Uterus (tissue), 4 donors: ENCODE measurements at places on chromosomes 4 and X. TPM values are rescaled to one million over a fixed set of nuclear protein-coding genes. Genes with fewer than 3 reads are reported as not detected.

DNA sequence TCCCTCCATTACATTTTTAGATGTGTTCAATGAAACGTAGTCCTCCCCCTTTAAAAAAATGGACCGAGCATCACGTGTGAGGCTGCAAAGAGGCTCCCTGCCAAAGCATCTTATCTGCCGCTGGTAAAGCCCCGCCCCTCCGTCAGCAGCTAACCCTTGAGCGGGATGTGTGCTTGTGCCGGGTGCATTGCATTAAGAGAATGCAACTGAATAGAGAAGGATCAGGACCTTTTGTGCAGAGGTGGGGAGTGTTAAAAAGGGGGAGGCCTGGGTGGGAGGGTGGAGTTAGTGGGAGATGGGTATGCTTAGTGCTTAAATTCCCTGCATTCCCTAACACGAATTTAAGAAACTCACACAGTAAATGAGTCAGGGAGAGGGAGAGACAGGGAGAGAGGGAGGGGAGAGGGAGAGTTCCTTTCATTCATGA, 66.0 kb downstream of the TBL1X start:
- H3K4me1 ChIP-seq, result no peaks in the 10 kb centered on the region
- H3K27ac ChIP-seq, result no peak overlapping the region
- H3K4me3 ChIP-seq, result no peak overlapping the region
- peak; percentile 79 for DNase-seq
- no peaks in the 10 kb centered on the region for H3K27me3 ChIP-seq

Gene HTRA3
- 65.3 TPM for total RNA-seq

Gene ZDHHC15
- 0.29 TPM for total RNA-seq

DNA sequence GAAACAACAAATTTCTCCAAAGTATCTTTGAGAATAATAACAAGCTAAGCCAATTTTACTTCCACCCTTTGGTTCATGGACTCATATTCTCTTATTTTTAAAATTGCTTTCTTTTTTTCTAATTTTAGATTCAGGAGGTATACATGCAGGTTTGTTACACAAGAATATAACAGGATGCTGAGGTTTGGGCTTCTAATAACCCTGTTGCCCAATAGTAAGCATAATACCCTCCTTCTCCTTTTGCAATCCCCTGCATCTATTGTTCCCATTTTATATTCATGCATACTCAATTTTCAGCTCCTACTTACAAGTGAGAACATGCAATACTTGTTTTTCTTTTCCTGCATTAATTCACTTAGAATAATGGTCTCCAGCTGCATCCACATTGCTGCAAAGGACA, 202.3 kb upstream of the FSTL5 start:
- no peaks in the 10 kb centered on the region for H3K4me1 ChIP-seq
- no peaks in the 10 kb centered on the region for H3K36me3 ChIP-seq
- H3K27me3 ChIP-seq, result no peaks in the 10 kb centered on the region
- no peak overlapping the region for H3K27ac ChIP-seq
- DNase-seq, result no peak
- no peak overlapping the region for H3K4me3 ChIP-seq

Gene ADRA2C
- 36.4 TPM for total RNA-seq

- H3K27ac ChIP-seq, result peak overlapping the region; percentile 74
- H3K4me3 ChIP-seq, result no peak overlapping the region
- peak; percentile 83 for DNase-seq
- H3K36me3 ChIP-seq, result no peaks in the 10 kb centered on the region
- H3K27me3 ChIP-seq, result no peaks in the 10 kb centered on the region
- H3K4me1 ChIP-seq, result no peaks in the 10 kb centered on the region
Observed at GRCh38 chr4:151169223-151169622, 69.8 kb downstream of the RPS3A start.

DNA sequence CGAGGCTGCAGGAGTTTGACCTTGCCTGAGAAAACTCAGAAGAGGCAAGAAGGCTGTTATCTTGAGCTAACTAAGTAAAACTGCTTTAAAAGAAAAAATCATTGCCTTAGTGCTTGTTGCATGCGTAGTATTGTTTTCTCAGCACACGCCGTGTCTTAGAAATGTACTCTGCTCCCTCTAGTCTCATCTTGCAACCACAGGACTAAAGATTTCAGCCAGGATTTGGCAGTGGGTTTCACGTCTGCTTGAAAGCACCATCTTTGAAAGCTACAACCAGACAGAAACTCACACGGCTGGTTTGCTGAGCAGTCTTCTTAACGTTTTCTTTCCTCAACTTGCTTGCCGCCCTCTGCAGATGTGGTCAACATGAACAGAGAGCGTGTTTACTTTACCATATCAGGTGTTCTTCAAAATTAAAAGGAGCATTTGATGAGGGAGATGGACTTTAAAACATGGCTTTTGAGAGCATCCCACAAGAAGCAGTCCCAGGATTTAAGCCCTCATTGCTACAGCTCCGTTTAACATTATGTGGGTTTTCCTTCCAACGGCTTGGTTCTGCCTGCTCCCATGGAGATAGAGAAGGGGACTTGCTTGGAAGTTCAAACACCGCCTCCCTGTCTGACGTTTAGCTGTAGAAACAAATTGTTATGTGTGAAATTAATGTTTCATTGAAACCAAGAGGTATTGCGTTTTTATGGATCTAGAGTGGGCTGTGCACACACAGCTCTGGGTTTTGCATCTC, 3.4 kb downstream of the SORCS2 start:
- no peak overlapping the region for H3K4me3 ChIP-seq
- no peaks in the 10 kb centered on the region for H3K36me3 ChIP-seq
- H3K27ac ChIP-seq, result no peak overlapping the region
- H3K4me1 ChIP-seq, result peaks cover 6% of the 10 kb centered on the region
- DNase-seq, result peak; percentile 10

DNA sequence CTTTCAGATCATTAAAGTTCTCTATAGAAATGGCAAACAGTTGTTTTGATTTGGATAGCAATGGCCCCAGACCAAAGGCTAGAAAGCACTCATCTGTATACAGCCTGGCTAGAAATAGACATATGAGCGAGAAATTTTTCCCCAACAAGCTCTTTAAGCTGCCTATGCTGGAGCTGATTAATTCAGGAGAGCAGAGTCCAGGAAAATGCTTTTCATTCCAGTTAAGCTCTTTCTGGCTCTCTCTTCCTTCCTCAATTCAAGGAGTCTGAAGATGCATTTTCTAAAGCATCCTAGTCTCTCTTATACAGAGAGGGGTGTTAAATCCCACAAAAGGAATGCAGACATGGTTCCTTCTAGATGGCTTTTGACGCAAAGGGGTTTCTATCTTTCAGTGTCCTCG, 141.7 kb upstream of the RAI2 start:
- no peak overlapping the region for H3K27ac ChIP-seq
- no peaks in the 10 kb centered on the region for H3K27me3 ChIP-seq
- DNase-seq, result no peak
- H3K4me3 ChIP-seq, result no peak overlapping the region

- H3K4me3 ChIP-seq, result no peak within 1 kb of the TSS
- no peak for DNase-seq
- no peaks in the 10 kb centered on the region for H3K4me1 ChIP-seq
Observed at GRCh38 chrX:104565791-104566680, at the start of gene IL1RAPL2. Gene IL1RAPL2 (plus strand): TSS chrX:104566199.

DNA sequence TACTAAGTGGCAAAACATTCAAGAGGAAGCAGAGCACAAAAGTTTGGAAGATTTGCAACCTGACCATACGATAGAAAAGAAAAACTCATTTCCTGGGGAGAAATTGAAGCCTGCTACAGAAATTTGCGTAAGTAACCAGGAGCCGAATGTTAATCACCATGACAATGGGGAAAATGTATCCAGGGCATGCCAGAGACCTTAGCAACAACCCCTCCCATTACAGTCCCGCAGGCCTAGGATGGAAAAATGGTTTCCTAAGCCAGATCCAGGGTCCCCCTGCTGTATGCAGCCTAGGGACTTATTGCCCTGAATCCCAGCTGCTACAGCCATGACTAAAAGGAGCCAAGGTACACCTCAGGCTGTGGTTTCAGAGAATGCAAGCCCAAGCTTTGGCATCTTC, 472.2 kb upstream of the KLHL4 start:
- H3K27ac ChIP-seq, result no peak overlapping the region
- H3K27me3 ChIP-seq, result no peaks in the 10 kb centered on the region
- no peak overlapping the region for H3K4me3 ChIP-seq
- no peaks in the 10 kb centered on the region for H3K4me1 ChIP-seq

- DNase-seq, result no peak
- H3K27ac ChIP-seq, result no peak overlapping the region
- no peaks in the 10 kb centered on the region for H3K27me3 ChIP-seq
- H3K4me1 ChIP-seq, result no peaks in the 10 kb centered on the region
Observed at GRCh38 chr4:184544788-184545409, 70.5 kb upstream of the IRF2 start.

Gene CYLC1
- total RNA-seq, result not detected

- H3K27ac ChIP-seq, result peak overlapping the region; percentile 83
- DNase-seq, result no peak
- no peaks in the 10 kb centered on the region for H3K27me3 ChIP-seq
- H3K4me1 ChIP-seq, result peaks cover 13% of the 10 kb centered on the region
- H3K4me3 ChIP-seq, result peak overlapping the region; percentile 98
Observed at GRCh38 chr4:152535360-152535902, 461 bp downstream of the FBXW7 start.

Gene SERPINA7
- total RNA-seq, result not detected

DNA sequence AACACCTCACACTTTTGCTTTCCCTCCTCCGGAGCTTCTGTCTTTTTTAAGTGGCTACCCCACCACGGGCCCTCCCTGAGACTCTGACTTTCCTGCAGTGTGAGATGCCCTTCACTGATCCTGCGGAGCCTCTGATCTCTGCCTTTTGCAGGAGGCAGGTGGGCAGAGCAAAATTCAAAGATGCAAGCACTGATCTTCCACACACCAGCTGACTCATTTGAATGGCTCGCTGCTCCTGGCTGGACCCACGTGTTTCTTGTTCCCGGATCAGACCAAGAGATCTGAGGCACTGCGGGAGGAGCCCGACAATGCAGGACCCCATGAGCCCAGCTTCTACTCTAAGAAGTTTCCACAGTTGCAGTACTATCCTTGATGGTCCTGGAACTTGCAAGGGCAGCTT, 1607.9 kb upstream of the TENM3 start:
- H3K4me1 ChIP-seq, result no peaks in the 10 kb centered on the region
- no peaks in the 10 kb centered on the region for H3K36me3 ChIP-seq
- DNase-seq, result no peak
- H3K4me3 ChIP-seq, result no peak overlapping the region

Gene JAKMIP1
- total RNA-seq, result not detected

DNA sequence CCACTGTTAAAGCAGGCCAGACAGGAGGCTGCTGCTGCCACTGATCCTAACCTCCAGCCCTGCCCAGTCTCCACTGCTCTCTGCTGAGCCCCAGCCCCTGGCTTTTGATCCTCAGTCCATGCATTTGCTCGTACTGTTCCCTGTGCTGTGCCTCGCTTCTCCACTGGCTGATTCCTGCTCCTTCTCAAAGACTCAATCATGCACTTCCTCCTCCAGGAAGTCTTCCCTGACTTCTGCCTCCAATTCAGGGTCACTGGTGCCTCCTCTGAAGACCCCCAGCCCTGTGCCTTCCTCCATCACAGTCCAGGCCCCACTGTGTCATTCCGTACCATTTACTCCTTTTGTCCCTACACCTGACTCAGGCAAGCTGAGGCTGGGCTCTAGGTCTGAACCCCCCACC, 230.6 kb upstream of the PSAPL1 start:
- H3K27ac ChIP-seq, result no peak overlapping the region
- no peak overlapping the region for H3K4me3 ChIP-seq
- DNase-seq, result no peak
- H3K36me3 ChIP-seq, result no peaks in the 10 kb centered on the region
- H3K27me3 ChIP-seq, result no peaks in the 10 kb centered on the region

DNA sequence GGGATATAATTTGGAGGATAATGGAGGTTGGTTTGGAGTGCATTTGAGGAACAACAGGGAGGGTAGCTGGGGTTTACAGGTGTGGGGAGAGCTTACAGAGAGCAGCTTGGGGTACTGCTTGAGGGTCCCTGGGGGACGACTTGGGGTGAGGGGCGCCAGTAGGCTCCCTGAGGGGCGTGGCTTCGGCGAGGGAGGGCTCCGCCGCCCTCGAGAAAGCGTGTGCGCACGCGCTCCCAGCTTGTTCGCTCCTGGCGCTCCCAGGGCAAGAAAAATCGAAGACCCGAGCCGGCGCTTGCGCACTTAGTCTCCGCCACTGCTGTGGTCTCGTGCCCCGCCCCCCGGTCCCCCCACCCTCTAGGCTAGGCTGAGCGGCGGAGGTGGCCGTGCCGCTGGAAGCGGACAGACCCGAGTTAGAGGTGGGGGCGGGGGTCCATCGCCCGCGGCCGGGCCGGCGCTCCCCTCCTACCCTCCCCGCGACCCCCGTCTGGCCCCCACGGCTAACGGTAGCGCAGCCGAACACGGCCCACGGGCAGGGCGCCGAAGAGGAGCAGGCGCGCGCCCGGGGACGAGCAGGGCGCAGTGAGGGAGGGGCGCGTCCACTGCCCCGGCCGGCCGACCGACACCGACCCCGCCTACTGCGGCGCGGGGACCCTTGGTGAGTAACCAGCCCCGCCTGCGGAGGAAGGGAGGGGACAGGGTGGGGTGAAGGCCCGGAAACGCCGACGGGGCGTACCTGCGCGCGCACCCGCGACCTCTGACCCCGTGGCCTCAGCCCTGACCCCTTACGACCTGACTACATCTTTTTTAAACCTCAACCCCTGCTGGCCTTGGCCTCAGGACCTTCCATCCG, 5.4 kb upstream of the CCDC120 start:
- H3K4me1 ChIP-seq, result no peaks in the 10 kb centered on the region
- DNase-seq, result peak; percentile 58
- H3K36me3 ChIP-seq, result no peaks in the 10 kb centered on the region
- H3K27ac ChIP-seq, result peak overlapping the region; percentile 92

DNA sequence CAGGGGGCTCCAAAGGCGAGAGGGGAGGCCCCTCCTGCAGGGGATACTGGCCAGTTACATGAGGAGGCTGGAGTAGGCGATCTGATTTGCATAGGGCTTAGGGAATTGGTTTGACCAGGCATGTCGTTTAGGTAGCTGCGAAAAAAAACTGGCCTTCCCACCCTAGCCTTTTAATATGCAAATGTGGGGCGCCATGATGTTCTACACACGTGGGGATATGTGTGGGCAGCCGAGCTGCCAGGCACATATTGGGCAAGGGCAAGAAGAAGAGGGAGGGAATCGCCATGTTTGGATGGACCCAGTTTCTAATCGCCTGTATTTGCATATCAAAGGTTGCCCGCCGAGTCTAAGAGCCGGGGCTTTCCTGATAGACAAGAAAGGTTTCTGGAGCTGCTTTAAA, 121.3 kb downstream of the PRKX start:
- H3K4me3 ChIP-seq, result no peak overlapping the region
- no peak overlapping the region for H3K27ac ChIP-seq
- H3K4me1 ChIP-seq, result no peaks in the 10 kb centered on the region
- no peaks in the 10 kb centered on the region for H3K36me3 ChIP-seq
- H3K27me3 ChIP-seq, result no peaks in the 10 kb centered on the region
- no peak for DNase-seq

- H3K27me3 ChIP-seq, result no peaks in the 10 kb centered on the region
- H3K4me3 ChIP-seq, result no peak overlapping the region
- H3K4me1 ChIP-seq, result no peaks in the 10 kb centered on the region
- no peak for DNase-seq
Observed at GRCh38 chrX:16743604-16744325, 24.4 kb downstream of the SYAP1 start.

- H3K4me3 ChIP-seq, result no peak overlapping the region
- no peaks in the 10 kb centered on the region for H3K27me3 ChIP-seq
- H3K4me1 ChIP-seq, result no peaks in the 10 kb centered on the region
- H3K27ac ChIP-seq, result no peak overlapping the region
- no peaks in the 10 kb centered on the region for H3K36me3 ChIP-seq
- DNase-seq, result no peak
Observed at GRCh38 chr4:35963383-35963782, 280.9 kb downstream of the ARAP2 start.
